ENCODE measurements at places on chromosomes 11 and 22.

DNA sequence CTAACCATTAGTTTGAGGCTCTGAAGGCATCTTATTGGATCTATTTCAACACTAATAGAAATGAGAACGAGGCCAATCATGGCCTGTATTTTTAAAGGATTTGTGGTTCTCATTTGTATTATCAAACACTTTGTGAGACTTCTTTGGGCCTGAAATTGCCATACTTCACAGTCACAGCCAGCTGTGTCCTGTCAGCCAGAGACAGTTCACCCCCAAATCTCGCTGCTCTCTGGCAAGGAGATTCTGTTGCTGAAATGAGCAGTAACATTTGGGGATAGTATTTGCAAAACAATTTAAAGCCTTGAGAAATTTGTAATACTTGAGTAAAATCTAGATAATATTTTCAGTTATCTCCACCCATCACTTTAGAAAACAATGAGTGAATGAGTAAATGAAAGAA lies 26.9 kb upstream of the TENM4 start:
- no peak for DNase-seq

DNA sequence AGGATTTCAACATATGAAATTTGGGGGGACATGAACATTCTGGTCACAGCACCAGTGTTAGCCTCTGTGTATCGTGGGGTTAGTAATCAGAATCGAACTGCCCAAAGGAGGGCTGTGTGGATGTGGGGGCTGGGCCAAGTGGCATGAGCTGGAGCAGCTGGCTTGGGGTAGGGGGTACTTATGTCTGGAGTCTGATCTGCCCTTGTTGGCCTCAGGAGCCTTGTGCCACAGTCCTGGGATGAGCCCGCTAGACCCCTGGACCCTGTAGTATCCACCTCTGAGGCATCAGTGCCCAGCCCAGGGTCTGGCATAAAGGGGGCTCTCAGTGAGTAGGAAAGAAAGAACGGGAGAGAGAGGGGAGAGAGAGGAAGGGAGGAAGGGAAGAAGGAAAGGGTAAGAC lies 67.3 kb downstream of the LRRC32 start:
- DNase-seq = no peak

- DNase-seq = no peak
These were observed 910.4 kb downstream of the METTL15 start for GRCh38 chr11:29018631-29019030.

GRCh38 chr11:57251037-57251436 lies 14.0 kb upstream of the APLNR start:
- DNase-seq = no peak

- DNase-seq = no peak
These were observed 55.7 kb upstream of the EIF3D start for GRCh38 chr22:36584666-36585065.

GRCh38 chr11:69131121-69131566 lies 24.6 kb upstream of the SMIM38 start:
- no peak for DNase-seq

DNA sequence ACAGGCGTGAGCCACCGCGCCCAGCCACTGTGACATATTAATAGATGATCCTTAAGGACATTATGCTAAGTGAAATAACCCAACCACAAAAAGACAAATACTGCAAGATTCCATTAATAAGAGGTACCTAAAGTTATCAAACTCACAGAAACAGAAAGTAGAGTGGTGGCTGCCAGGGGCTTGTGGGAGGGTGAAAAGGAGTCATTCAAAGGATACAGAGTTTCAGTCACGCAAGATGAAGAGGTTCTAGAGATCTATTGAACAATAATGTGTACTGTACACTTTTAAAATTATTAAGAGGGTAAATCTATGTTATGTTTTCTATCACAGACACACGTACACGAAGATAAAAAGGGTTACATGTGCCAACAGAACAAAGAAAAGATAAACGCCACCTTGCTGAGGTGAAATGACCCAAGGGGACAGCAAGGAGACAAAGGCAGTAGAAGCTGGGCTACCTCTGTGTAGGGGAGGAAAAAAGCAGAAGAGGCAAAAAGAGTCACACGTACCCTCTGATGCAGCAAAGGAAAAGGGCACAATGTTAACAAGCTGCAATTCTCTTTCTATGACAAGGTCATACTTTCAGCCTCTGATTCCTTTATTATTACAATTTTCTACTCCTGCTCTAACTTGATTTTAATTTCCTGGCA lies 65.3 kb downstream of the AMBRA1 start:
- DNase-seq = no peak

DNA sequence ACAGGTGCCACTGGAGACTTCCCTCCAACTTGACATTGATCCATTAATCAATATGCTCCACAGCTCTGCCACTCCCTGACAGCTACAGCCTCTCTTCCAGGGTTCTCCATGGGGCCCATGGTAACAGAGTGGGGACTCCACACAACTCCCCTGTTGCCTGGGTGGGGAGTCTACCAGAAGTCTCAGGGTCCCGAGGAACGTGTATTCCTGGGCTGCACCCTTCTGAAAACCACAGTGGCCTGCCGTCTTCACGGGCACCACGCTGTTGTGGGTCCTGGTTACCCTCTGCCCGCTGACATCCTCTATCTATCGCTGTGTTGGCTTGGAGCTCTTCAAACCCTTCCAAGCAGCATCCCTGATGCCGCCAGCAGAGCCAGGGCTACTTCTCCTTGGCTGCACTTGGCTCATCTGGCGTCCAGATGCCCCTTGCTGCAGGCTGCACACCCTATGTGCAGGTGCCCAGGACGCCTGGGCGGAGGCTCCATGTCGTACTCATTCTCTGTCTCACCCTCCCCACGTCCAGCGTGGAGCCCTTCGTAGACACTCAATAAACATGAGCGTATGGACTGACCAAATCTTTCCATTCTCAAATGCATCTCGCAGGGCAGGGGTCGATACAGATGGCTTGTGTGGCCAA lies 1341.8 kb downstream of the TBC1D22A start:
- DNase-seq = no peak

DNA sequence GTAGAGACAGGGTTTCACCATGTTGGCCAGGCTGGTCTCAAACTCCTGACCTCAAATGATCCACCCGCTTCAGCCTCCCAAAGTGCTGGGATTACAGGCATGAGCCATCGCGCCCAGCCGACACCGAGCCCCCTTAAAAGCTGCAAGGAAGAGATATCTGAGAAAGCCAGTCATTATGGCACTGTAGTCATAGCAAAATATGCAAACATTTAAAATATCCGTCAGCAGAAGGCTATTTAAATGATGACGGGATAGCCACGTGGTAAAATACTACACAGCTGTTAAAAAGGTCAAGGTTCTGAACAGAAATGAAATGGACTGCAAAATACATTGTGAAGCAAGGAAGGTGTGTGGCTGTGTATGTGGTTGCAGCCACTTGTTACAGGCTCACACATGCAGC lies 6.4 kb upstream of the CCDC88B start:
- DNase-seq = no peak

GRCh38 chr11:2792381-2793250 lies 92.8 kb upstream of the KCNQ1OT1 start:
- DNase-seq = no peak

DNA sequence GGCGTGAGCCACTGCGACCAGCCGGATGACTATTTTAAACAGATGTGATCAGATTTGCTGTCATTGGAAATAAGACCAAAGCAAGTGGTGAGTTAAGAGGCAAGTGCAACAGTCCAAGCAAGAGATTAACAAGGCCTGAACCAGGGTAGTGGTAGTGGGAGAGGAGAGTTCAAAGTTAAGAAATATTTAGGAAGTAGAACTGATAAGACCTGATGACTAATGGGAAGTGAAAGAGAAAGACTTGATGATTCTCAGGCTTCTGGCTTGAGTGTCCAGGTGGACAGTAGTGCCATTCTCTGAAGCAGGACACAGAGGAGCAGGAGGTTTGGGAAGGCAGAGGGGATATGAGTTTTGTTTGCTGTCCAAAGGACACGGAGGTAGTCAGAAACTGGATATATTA lies 7.2 kb downstream of the NDUFC2 start:
- no peak for DNase-seq

DNA sequence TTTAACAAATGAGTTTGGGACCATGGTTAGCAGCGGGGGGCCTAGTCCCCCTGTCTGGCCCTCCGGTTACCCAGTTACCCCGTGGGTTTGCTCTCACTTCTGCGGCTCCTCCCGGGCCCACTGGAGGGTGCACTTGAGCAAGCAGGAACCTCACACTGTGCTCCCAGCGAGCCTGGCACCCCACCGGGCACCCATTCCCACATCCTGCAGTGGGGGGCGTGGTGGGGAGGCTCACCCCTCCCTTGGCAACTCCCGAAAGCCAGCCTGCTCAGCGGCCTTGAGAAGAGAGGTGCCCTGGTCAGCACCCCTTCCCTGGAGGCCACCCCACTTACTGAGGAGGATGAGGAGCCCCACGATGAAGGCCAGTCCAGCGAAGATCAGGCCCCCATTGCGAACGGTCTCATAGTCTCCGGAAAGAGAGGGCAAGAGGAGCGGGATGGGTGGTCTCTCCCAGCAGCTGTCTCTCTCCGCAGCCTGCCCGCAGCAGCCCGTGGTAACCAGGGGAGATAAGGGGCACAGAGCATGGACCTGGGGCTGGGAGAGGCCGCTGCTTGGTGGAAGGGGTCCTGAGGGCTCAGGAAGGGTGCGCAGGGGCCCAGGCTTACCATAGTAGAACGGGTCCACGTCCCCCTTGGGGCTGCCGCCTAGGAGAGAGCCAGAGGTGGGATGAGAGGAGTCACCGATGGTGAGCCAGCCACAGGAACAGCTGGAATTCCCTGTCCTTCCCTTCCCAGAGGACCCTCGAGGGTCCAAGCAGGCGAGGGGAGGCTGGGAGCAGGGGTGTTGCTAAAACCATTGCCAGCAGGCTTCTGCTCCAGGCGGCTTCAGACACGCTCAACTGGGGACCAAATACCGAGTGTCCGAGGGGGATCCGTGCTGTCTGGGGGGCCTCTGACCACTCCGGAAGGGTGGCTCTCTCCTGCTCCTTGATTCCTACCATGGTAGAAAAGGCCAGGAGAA lies 2.2 kb downstream of the FXYD2 start:
- peak; percentile 47 for DNase-seq

- DNase-seq = no peak
These were observed 570.0 kb downstream of the TBC1D22A start for GRCh38 chr22:47332246-47332980.

DNA sequence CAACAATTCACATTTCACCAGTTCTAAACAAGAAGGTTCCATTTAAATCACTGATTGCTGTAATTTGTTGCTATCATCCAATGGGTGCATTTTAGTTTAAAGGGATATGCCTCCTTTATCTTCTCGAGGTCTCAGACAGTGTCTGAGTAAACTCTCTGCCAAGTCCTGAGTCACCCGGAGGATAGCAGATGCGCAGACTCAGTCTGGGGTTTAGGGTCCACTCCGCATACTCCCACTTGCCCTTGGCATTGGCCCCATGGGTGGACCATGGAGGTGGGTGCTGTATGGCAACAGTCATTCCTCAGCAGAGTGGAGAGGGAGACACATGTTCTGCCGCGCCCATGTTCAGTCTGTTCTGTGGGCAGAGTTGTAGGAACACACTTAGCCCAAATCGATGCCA lies 65.4 kb upstream of the CRTAM start:
- no peak for DNase-seq

DNA sequence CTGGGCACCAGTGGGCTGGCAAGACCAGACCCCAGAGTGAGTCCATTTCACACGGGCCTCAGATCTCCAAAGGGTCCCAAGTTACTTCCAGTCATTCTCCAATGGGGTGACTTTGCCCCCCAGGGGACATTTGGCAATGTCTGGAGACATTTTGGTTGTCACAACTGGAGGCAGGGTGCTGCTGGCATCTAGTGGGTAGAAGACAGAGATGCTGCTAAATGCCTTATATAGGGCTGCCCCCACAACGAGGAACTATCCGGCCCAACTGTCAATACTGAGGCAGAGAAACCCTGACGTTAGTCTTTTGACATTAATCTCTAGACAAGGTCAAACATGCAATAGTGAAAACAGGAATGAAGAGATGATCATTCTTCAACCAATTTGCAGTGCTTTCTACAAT lies 6.4 kb downstream of the RTN4RL2 start:
- DNase-seq = no peak

- DNase-seq = no peak
These were observed at the start of gene GAL3ST1 for GRCh38 chr22:30574095-30574981. TSS of gene GAL3ST1 (minus strand) at chr22:30574665. CDS start at chr22:30557392, 17,273 bp downstream.

- no peak for DNase-seq
These were observed 9.9 kb downstream of the NAP1L4 start for GRCh38 chr11:2982214-2982613.

DNA sequence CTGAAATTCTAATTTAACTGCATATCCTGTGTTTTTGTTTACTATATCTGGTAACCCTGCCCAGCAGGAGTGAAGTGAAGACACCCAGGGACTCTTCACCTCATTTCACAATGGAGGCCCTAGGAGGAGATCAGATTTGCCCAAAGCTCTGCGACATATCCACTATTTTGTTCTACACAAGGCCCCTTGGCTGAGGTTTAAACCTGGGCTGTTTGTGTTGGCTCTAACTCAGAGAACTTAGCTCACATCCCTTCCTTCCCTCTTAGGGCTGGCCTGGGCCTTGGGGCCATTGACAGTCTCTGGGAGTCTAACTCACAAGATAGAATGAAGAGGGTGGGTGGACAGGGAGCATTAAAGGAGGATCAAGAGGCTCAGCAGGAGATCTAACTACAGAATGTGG lies 8.2 kb upstream of the PLA2G3 start:
- no peak for DNase-seq

GRCh38 chr11:15590132-15590531 lies 475.4 kb downstream of the INSC start:
- no peak for DNase-seq

DNA sequence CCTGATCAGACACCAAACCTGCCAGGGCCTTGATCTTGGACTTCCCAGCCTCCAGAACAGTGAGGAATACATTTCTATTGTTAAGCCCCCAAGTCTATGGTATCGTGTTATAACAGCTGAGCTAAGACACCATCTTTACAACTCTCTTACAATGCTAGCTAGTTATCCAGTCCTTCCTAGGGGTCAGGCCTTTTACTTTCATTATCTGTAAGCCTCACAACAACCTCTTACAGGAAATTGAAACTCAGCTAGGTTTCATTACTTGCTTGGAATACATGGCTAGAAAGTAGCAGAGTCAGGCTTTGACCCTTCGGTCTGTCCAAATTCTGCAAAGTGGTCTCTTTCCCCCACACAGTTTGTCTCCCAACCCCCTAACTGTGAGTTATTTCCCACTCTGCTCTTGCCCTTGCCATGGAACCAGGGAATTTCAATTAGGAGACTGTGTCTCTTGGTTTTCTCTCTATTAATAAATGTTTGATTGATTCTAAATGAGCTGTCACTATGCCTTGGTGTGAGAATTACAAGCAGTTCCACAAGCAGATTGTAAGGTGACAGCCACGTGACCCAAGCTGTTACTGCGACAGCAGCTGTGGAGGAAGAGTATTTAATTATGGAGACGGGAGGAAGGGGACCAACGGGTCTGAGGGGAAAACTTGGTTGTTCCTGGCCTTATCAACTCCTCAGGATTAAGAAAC lies 38.4 kb upstream of the CLMP start:
- peak; percentile 14 for DNase-seq

Measured in CD4-positive, alpha-beta T cell treated with Interleukin-15 for 4 hours (primary cell).